ENCODE measurements at places on chromosomes 11 and 22. TPM values are rescaled to one million over a fixed set of nuclear protein-coding genes. Genes with fewer than 3 reads are reported as not detected.

Gene DDI1
- total RNA-seq, result not detected

Gene CAPN1
- total RNA-seq, result 176 TPM

Gene OR10G6
- total RNA-seq, result not detected

Gene RAB36
- total RNA-seq, result 9.6 TPM

Gene GP1BB
- total RNA-seq, result 2.8 TPM

Gene SHANK2
- total RNA-seq, result 59.8 TPM

Gene ALG8
- total RNA-seq, result 32.6 TPM

Gene MS4A3
- not detected for total RNA-seq

Gene SOX10
- not detected for total RNA-seq

Gene C11orf97
- total RNA-seq, result 2.5 TPM

Gene FZD4
- 51.1 TPM for total RNA-seq

Gene ANO9
- 21.6 TPM for total RNA-seq

Gene KRTAP5-8
- total RNA-seq, result not detected

DNA sequence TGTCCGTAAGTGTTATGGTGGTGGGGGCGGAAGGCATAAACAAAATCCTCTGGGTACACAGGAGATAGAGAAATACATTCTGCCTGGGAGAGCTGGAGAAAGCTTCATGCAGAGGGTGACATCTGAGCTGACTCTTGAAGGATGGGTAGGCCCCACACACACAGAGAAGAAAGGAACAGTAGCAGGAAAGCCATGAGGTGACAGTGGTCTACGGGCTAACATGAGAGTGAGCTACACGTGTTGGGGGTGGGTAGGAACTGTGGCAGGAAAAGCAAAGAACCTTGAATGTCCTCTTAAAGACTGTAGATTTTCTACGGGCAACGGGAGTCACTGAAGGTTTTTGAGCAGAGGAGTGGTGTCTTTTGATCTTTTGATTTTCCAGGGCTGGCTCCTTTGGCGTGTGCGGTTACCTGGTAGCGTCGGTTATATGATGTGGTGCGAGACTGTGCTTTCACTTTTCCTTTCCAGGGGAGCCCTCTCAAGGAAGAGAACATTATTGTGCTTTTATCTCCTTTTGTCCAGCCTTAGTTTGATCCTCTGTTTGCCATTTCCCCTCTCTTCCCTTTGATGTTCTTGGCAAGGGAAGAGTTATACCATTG, 39.7 kb downstream of the ADAMTS8 start:
- no peaks in the 10 kb centered on the region for H3K36me3 ChIP-seq
- H3K4me3 ChIP-seq, result peak overlapping the region; percentile 17
- no peak overlapping the region for H3K27ac ChIP-seq

GRCh38 chr11:61542705-61543104, 34.2 kb downstream of the LRRC10B start:
- H3K4me1 ChIP-seq, result no peaks in the 10 kb centered on the region
- no peaks in the 10 kb centered on the region for H3K36me3 ChIP-seq
- no peak overlapping the region for H3K27ac ChIP-seq

- no peak overlapping the region for H3K4me3 ChIP-seq
- DNase-seq, result no peak
- H3K4me1 ChIP-seq, result no peaks in the 10 kb centered on the region
- H3K36me3 ChIP-seq, result no peaks in the 10 kb centered on the region
- H3K27me3 ChIP-seq, result no peaks in the 10 kb centered on the region
- no peak overlapping the region for H3K27ac ChIP-seq
Observed at GRCh38 chr11:100910808-100911207, 218.8 kb downstream of the PGR start.

DNA sequence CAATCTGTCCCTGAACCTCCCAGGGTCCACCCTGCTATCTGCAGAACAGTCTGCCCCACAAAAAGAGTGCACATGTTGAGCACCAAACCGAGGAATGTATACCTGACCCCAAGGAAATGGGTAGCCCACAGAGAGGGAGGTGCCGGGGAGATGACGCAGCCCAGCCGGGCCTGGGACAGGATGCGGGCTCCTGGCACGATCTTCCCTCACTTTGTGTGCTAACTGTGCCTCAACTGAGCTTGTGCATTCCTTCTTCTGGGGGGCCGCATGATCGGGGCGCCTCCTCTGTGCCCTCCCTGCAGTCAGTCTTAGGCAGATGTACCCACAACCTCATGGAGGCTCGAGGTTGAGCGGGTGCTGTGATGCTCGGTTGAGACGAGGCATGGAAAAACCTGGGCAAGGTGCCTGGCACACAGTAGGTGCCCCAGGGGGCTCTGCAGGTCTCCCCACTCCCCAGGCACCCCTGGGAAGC, 2.4 kb downstream of the GAS2L1 start:
- H3K27ac ChIP-seq, result peak overlapping the region; percentile 90
- H3K27me3 ChIP-seq, result peaks cover 10% of the 10 kb centered on the region
- H3K4me3 ChIP-seq, result peak overlapping the region; percentile 91
- peaks cover 6% of the 10 kb centered on the region for H3K36me3 ChIP-seq
- DNase-seq, result no peak
- peaks cover 70% of the 10 kb centered on the region for H3K4me1 ChIP-seq

- H3K27me3 ChIP-seq, result peaks cover 5% of the 10 kb centered on the region
- no peak for DNase-seq
- no peak overlapping the region for H3K4me3 ChIP-seq
Observed at GRCh38 chr22:35568751-35569739, 28.4 kb downstream of the RASD2 start.

DNA sequence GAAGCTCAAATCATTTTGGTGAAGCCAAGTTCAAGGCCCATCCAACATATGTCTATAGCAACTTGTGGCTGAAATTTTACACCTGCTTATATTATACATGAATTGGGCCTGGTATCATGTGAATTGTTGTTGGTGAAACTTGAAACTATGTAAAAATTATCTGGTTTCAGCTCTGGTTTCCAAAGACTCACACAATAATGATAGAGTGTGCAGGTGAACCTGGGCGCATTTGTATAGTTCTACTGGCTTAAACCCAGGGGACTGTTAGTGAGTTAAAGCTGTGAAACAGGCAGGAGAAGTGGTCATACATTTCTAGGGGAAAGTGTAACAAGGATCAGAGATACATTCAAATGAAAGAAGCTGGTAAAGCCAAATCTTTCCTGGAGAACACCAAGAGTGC, 627.3 kb downstream of the METTL15 start:
- H3K27ac ChIP-seq, result no peak overlapping the region
- no peak overlapping the region for H3K4me3 ChIP-seq
- no peaks in the 10 kb centered on the region for H3K27me3 ChIP-seq
- no peak for DNase-seq

GRCh38 chr11:18624161-18624560, 10.0 kb downstream of the SPTY2D1 start:
- no peak for DNase-seq
- peaks cover 8% of the 10 kb centered on the region for H3K4me1 ChIP-seq
- no peaks in the 10 kb centered on the region for H3K27me3 ChIP-seq
- H3K27ac ChIP-seq, result no peak overlapping the region
- no peak overlapping the region for H3K4me3 ChIP-seq

- no peaks in the 10 kb centered on the region for H3K4me1 ChIP-seq
- no peak overlapping the region for H3K4me3 ChIP-seq
- no peak for DNase-seq
- H3K36me3 ChIP-seq, result no peaks in the 10 kb centered on the region
- no peak overlapping the region for H3K27ac ChIP-seq
Observed at GRCh38 chr11:18907391-18907790, 31.8 kb downstream of the MRGPRX1 start.

- no peak for DNase-seq
- H3K4me3 ChIP-seq, result no peak overlapping the region
- peaks cover 28% of the 10 kb centered on the region for H3K4me1 ChIP-seq
- H3K27me3 ChIP-seq, result no peaks in the 10 kb centered on the region
Observed at GRCh38 chr11:12824281-12825041, 150.2 kb downstream of the TEAD1 start.

- H3K4me1 ChIP-seq, result no peaks in the 10 kb centered on the region
- no peak overlapping the region for H3K4me3 ChIP-seq
- H3K27me3 ChIP-seq, result peaks cover 7% of the 10 kb centered on the region
- H3K36me3 ChIP-seq, result no peaks in the 10 kb centered on the region
Observed at GRCh38 chr11:129710423-129710822, 105.2 kb upstream of the TMEM45B start.

DNA sequence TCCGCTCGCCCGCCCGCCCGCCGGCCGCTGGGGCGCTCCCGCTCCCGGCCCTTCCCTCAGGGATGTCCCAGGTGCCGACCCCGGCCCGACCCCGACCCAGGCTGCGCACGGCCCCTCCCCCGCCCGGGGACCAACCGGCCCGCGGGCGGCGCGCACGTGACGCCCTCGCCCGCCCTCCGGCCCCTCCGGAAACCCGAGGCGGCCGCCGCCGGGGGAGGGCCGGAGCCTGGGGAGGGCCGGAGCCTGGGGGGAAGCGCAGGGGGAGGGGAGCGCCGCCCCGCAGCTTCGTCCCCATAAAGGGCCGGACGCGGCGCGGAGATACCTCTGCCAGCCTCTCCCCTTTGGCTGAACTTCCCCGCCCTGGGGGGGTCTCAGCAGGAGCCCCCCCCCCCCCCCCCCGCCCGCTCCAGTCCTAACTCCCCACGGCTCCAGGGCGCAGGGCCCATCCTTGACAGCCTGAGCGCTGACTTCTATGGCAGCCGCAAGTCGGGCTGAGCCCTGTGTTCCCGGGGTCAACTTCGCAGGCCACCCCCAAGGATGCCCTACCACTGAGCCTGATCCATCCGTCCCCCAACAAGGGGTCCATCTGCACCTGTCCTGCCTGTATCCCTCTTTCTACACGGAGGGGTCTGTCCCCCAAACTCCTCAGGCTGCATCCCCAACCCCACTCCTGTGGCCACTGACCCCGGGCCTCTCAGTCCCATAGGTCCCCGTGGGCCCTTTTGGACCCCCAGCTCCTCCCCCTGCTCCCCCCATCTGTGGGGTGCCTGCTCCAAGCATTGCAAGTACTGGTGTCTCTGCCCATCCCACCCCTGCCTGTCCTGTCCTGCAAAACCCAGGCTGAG, at the start of gene MAPK12:
MAPK12 (minus strand) TSS at position 69 of the 845 bp plus-strand sequence. CDS start 174 bp downstream, outside the sequence.
- DNase-seq, result no peak
- H3K36me3 ChIP-seq, result peaks cover 6% of the 10 kb centered on the region
- peaks cover 25% of the 10 kb centered on the region for H3K27me3 ChIP-seq

DNA sequence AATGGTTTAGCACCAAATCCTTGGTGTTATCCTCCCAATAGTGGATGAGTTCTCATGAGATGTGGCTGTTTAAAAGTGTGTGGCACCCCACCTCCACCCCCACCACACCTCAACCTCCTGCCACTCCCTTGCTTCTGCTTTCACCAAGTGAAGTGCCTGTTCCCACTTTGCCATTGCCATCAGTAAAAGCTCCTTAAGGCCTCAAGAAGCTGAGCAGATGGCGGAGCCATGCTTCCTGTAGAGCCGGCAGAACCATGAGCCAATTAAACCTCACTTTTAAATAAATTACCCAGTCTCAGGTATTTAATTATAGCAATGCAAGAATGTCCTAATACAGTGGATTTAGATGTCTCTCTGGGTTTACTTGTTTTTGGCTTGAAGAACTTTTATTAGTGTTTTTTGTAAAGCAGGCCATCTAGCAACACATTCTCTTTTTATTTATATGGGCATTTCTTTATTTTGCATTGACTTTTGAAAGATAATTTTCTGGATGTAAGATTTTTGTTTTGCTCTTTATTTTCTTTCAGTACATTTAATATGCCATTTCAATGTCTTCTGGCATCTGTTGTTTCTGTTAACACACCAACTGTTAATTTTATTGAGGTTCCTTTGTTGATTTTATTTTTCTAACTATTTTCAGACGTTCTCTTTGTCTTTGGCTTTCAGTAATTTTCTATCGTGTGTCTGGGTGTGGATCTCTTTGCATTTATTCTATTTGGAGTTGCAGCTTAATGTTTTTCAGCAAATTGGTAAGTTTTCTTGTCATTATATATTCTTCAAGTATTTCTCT, 724.5 kb upstream of the CNTN5 start:
- no peak for DNase-seq
- H3K27me3 ChIP-seq, result no peaks in the 10 kb centered on the region
- H3K36me3 ChIP-seq, result no peaks in the 10 kb centered on the region
- no peaks in the 10 kb centered on the region for H3K4me1 ChIP-seq

DNA sequence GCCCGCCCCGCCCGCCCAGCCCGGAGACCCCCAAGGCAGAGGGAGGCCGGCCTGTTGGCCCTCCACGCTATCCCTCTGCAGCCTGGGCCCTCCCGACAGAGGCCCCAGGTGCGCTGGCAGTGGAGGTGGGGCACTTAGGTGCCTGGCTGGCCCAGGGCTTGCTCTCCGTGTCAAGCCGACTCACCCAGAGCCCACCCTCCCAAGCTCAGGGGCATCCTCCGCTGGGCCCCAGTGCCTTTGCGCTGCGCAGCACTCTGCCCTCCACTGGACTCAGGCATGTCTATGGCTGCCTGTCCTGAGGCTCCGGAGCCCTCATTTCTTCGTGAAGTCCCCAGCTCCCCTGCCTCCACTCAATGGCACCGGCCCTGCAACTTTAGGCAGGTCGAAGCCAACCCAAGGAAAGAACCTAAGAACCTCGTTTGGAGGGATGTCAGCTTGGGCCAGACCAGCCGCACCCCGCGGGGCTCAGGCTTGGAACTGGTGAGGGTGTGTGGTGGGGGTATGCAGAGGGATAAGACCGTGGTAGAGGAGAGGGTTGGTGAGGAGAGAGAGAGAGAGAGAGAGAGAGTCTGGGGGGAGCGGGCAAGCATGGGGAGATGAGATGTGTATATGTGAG, 6.1 kb downstream of the SMIM45 start:
- H3K27me3 ChIP-seq, result no peaks in the 10 kb centered on the region
- DNase-seq, result no peak
- H3K36me3 ChIP-seq, result no peaks in the 10 kb centered on the region
- peak overlapping the region; percentile 36 for H3K4me3 ChIP-seq

DNA sequence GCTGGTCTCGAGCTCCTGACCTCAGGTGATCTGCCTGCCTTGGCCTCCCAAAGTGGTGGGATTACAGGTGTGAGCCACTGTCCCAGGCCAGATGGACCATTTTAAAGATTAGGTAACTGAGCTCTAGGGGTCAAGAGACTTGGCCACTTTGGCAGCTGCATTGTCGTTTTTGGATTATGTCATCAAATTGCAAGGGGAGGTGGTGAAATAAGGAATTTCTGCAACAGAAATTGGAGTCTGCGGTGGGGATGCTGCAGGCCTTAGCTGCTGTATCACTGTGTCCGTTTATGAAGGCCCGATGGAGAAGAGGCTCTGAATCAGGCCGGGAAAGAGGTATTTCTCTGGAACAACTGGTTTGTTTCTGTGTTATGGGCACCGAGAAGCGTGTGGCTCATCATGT, 34.6 kb downstream of the PTPRJ start:
- H3K4me1 ChIP-seq, result peaks cover 75% of the 10 kb centered on the region
- no peak overlapping the region for H3K27ac ChIP-seq
- H3K36me3 ChIP-seq, result no peaks in the 10 kb centered on the region
- no peaks in the 10 kb centered on the region for H3K27me3 ChIP-seq

Data from lower lobe of right lung (tissue), 2 donors.